Hippocampal formation (tissue), 2 donors: ENCODE measurements at places on chromosomes 11 and 22.

DNA sequence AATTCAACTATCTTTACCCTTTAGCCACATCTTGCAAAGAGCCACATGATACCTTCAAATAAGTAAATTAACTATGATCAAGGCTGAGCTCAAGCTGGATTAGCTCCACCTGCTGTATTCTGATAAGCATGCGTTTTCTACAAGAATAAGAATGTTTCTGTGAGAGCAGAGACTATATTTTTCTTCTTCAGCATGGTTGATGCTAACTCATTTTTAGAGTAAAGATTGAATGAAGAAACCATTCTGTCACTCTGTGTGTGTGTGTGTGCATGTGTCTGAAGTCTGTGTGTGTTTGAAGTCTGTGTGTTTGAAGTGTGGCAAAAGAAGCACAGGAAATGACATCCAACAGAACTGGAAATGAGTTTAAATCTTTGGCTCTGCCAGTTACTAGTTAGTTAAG lies 12.0 kb upstream of the LAYN start:
- DNase-seq: no peak

GRCh38 chr11:74671520-74672196 lies 59.6 kb downstream of the CHRDL2 start:
- DNase-seq: no peak

DNA sequence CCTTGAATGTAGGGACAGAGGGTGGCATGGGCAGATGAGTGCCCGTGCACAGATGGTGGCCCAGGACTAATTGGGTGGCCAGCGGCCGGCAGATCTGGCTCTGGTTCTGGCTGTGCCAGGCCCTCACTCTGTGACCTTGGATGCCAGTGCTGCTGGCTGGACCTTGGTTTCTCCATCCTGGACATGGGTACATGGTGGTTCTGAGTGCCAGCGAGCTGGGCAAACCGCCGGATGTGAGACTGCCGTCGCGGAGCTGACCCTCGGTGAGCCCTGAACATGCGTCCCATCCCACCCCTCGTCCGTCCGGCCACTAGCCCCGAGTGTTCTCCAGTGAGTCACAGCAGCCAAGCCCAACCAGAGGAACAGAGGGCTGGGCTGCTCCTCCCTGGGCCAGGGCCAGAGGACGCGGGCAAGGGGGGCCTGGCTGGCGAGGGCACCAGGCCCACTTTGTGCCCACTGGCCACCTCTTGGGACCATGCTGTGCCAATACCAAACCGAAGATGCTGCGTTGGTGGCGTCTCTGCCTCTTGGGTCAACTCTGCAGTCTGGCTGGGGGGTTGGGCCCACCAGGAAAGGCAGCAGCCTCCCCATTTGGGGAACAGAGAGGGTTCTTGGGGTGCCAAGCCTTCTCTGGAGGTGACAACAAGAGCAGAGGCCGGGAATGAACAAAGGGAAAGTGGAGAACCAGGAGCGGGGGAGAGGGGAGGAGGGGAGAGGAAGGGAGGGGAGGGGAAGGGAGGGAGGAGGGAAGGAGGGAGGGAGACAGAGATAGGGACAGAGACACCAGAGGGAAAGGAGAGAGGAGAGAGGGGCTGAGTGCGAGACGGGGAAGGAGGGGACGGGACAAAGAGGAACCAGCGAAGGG lies 10.7 kb downstream of the LSP1 start:
- DNase-seq: peak; percentile 10

GRCh38 chr11:91810871-91811270 lies 413.7 kb upstream of the FAT3 start:
- no peak for DNase-seq

- DNase-seq: peak; percentile 41
Observed at GRCh38 chr22:42437488-42438292, 5.5 kb upstream of the NFAM1 start.

- no peak for DNase-seq
Observed at GRCh38 chr11:66226101-66226500, 42.3 kb upstream of the RAB1B start.

DNA sequence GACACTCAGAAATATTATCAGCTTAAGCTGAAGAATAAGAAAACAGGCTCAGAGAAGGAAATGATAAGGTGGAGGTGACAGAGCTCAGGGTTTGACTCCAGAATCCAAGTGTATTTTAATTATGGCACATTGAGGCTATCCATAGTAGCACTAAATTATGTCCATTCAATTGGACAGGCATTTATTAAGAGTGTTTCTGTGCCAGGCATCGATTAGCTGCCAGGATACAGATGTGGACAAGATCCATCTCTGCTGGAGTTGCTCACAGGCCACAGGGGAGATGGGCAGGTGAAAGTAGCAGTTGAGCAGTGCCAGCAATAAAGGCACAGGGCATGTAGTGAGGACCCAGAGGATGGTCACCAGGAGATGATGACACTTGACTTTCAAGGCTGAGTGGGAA lies 592.5 kb downstream of the INSC start:
- no peak for DNase-seq

DNA sequence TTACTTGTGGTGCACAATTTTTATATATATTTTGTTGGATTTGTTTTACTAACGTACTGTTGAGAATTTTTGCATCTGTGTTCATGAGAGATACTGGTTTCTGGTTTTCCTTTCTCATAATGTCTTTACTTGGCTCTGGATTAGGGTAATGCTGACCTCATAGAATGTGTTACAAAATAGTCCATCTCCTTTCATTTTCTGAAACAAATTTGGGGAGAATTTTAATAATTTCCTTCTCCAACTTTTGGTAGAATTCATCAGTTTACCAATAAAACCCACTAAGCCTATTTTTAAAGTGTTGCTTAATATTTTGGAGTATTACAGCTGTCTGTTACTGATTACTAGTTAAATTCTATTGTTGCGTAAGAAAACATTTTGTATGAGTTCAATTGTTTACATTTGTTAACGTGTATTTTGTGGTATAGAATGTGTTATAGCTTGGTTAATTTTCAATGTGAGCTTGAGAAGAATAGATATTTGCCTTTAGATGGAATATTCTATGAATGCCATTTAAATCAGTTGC lies 11.5 kb downstream of the TRIM22 start:
- no peak for DNase-seq
